NCI-H1436 treated with DMSO at 0.1 percent for 48 hours (cell line): ENCODE measurements at places on chromosomes 5 and 9.

- DNase-seq = no peak
Measured at GRCh38 chr5:73542020-73542419, 23.4 kb downstream of the ANKRA2 start.

DNA sequence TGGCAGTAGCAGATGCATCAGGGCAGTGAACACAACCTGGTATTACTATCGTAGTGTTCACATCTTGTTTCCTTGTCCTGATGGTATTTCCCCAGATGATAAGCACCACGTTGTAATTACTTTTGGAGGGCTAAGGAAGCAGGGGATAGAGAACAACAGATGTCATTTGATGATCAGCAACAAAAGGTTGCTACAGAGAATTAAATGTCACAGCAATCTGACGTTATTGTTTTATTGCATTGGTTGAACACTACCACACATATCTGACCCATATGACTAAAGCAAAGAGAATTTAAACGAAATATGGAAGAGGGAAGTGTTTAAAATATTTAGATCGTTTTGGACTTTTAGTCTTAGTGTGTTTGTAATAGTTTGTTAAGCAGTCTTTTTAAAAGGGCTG, 408.3 kb downstream of the SH3GL2 start:
- no peak for DNase-seq

DNA sequence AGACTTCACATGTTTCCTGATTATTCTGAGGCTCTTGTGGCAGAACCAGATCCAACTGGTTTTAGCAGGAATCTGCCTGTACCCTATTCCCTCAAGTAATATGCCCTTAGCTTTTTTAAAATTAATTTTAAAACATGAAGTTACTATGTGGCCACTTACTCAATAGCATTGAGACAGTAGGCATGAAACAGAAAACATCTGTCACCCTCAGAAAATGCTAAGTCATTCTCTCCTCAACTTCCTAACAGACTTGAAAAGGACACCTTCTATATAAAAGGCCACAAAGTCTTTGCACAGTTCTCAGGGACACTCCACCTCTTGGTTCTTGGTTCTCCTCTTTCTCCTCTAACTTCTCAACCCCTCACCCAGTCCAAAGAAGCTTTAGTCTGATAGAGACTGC, 277.8 kb downstream of the RAB3C start:
- DNase-seq = no peak

GRCh38 chr5:116976767-116977166, 402.1 kb upstream of the SEMA6A start:
- no peak for DNase-seq

GRCh38 chr5:133754575-133755169, 142.3 kb upstream of the FSTL4 start:
- DNase-seq = no peak

- peak; percentile 4 for DNase-seq
Measured at GRCh38 chr9:385818-386398, 171.2 kb downstream of the DOCK8 start.

DNA sequence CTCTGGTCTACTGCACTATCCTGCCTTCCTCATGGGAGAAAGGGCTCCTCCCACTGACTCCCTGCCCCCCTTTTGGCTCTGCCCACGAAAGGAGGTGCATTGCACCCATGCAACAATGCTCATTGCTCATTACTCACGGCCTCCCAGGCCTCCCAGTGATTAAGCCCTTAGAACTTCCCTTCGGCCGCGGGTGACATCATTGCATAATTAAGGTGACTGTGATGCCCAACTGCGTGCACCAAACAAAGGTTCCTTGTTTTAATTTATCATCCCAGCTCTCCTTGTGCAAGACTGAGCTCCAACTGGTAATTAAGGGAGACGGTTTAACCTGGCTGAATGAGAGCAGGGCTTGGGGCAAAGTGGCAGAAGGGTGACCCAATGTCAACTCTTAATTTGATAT, 180.4 kb downstream of the GAS1 start:
- DNase-seq = no peak

GRCh38 chr9:116287721-116288120, 134.1 kb downstream of the PAPPA start:
- no peak for DNase-seq

- no peak for DNase-seq
Measured at GRCh38 chr9:28779243-28779642, 1206.0 kb upstream of the C9orf72 start.

DNA sequence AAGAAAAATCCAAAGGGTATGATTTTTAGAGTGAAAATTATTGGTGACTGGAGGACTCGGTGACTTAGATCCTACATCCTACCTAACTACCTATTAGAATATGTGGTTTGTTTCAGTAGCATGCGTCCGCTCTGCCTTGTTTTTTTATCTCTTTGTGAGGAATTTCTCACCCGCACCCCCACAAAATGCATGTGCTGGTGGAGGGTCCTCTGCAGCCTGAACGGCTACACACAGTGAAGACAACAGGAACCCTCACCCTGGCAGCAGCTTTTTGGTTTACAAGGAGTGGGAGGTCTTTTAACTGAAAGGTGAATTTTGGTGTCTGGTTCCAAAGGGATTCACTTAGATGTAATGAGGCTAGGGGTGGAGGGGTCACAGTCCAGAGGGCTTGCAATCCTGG, 115.5 kb downstream of the GNA14 start:
- DNase-seq = no peak

GRCh38 chr5:76807296-76807695, 11.5 kb upstream of the F2RL1 start:
- DNase-seq = no peak

DNA sequence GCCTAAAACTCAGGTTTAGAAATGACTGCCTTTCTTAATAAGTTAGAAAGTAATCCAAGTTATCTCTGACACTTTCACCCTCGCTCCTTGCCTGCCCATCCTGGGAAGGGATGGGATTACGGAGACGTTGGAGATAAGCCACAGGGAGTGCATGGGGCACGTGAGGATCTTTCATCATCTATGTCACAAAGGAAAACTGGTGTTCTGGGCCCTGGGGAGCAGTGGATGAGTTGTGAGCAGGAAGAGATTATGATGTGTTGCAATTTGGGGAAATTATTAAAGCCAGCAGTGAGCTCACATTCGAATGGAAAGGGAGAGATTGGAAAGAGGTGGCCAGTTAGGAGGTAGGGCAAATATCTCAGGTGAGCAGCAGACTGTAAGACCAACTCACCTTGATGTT, 12.8 kb downstream of the AFAP1L1 start:
- DNase-seq = no peak

GRCh38 chr9:86241216-86241615, 18.2 kb downstream of the C9orf153 start:
- DNase-seq = no peak

DNA sequence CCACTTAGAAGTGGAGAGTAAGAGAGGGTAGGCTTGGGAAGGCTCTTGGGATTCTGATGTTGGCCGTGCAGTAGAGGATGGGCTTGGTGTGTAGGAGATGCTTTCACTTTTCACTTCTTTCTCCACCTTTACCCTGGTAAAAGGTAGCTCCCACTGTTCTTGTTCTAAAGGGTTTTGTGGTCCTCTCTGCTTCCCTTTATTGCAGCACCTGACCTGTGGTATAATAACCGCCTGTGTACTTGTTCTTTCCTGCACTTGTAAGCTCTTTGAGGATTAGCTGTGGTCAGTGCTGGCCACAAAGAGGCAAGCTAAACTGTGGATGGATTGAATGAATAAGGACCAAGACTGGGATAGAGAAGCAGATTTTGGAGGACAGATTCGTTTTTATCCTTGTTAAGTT, 25.2 kb downstream of the KDM4C start:
- no peak for DNase-seq

DNA sequence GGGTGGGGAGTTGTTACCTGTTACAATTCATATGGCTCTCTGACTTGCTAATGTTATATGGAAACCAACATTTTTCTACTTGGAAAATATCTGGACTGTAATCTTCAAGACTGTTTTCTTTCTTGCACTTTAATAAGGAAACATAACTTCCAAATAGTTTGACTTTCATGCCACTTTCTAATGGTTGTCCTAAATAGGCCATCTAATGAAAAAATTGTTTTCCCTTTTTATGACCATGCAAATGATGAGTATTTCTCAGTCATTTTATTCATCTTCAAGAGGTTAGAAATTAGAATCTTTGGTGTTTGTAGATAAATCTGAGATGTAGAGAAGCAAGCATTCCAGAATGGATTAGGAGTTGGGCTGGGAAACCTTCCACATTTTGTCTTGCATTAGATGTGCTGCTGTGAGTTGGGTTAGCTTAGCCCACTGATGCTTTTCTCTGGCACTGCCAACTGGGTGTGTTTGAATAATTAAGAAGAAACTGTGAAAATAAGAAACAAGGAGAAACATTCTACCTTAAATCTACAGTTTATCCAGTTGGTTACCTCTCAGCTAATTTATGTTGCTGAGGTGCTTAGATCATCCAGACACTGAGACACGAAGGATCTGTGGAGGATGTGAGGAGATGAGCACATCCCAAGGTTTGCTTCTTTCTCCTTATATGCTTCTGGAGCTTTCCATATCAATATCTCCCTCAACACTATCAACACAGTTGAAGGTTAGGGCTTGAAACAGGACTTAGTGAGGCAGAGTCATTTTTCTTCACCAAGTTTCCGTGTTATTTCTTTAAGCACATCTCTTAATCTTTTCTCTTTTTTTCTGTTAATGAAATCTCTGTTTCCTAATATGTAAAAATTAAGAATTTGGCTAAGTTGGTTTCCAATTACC, 2.7 kb downstream of the RASGRF2 start:
- DNase-seq = no peak

DNA sequence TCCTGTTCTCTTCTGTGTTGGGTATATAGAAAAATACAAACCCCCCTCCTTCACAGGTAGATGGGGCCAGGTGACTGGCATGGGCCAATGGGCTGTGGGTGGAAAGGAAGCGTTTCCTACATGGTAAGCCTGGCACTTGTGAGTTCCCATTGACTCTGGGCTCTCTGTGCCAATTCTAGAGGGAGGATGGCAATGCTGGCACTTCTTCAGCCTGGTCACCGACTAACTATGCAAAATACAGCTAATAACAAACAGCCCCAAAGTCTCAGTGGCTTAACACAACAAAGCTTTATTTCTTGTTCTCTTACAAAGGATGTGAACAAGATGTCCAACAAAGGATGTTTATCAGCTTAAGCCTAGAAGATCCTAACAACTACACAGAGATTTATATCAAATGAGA, 258.1 kb downstream of the SYK start:
- no peak for DNase-seq

- DNase-seq = no peak
Measured at GRCh38 chr5:172864747-172865146, 30.7 kb downstream of the ERGIC1 start.
